ENCODE measurements at places on chromosomes 2 and 18.

- no peak for DNase-seq
Observed at GRCh38 chr2:27830656-27831055, 59.1 kb downstream of the MRPL33 start.

DNA sequence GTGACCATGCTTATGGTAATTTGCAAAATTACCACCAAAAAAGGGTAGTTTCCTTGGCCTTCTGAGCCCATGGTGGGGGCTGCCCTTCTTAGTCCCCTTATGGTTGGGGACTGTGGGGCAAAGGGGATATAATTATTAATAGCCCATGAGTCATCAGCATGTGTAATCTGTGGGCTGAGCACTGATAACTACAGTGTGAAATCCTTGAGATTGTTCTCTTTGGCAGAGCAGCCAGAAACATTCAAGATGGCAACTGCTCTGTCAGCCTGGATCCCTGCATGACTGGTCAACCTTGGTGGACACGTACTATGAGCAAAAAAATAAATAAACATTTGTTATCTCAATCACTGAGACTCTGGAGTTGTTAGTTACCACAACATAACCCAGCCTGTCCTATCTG lies 61.3 kb downstream of the MGAT4A start:
- DNase-seq = no peak

DNA sequence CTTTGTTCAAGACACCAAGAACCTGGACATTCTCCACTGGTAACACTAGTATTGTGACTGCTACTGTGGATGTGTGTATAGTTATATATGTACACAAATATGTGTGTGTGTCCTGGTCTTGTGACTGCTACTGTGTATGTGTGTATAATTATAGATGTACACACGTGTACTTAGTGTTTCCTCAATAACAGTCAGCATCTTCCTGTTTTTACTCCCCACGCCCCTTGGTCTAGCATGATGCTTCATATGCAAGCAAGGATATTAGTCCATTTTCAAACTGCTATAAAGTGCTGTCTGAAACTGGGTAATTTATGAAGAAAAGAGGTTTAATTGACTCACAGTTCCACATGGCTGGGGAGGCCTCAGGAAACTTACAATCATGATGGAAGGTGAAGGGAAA lies 802.7 kb downstream of the RNF144A start:
- no peak for DNase-seq

DNA sequence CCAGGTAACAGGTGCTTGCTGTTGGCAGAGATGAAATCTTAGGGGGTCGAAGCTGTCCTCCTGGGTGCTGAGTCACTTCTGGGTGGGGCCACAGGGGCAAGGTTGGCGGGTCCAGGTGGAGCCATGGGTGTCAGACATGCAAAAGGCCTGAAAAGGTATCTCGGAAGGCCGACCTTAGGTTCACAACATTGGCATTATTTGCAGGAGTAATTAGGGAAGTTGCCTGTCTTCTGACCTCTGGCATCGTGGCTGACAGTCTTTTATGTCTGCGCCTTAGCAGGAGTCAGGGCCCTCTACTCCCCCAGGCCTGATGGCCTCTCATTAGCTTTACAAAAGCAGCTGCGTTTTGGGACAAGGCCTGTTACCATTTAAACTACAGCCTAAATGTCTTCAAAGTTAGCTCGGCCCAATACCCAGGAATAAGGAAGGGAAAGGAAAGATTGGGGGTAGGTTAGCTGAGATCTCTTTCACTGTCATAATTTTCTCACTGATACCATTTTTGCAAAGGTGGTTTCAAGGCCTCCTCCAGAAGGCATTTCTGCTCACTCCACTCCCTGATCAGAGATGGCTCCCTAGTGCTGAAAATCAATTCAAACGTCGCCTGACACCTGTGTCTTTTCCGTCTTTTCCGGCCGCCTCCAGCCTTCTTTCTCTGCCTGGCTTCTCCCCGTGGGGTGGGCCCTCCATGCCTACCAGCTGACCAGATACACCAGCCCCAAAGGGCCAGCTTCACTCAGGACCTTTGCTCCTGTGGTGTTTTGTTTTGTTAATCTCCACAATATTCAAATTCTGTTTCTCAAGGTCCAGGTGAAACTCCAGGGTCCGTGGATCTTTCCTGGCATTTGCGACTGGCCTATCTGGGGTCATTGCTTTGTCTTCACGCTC lies 90.8 kb downstream of the RHOB start:
- no peak for DNase-seq

- no peak for DNase-seq
Observed at GRCh38 chr2:75431276-75431675, 129.5 kb downstream of the EVA1A start.

- DNase-seq = peak; percentile 75
Observed at GRCh38 chr18:1585881-1586488, 681.3 kb downstream of the ADCYAP1 start.

DNA sequence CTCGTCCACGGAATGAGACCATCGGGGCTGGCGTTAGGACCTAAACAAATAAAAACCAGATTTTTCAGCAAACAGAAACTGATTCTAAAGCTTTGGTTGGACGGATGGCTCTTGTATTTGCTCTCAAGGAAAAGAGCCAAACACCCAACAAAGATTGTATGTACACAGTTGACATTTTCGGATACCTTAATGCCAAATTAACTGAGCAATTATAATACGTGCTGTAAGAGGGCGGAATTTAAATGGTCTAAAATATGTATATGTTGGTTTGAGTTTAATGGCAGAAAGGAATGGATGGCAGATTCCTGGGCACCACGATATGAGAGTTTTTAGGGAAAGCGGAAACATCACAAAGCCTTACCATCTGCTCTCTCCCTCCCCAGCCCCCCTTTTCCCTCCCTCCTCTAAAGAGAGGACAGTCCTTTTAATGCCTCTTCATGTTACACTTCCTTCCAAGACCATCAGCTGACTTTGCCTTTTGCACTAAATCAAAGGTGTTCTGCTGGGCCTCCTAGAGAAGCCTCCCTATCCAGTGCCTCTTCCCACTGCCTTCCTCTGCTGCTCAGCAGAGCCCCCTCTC lies 33.3 kb downstream of the STAT1 start:
- DNase-seq = no peak

GRCh38 chr2:169230204-169230603 lies 132.1 kb downstream of the LRP2 start:
- no peak for DNase-seq

DNA sequence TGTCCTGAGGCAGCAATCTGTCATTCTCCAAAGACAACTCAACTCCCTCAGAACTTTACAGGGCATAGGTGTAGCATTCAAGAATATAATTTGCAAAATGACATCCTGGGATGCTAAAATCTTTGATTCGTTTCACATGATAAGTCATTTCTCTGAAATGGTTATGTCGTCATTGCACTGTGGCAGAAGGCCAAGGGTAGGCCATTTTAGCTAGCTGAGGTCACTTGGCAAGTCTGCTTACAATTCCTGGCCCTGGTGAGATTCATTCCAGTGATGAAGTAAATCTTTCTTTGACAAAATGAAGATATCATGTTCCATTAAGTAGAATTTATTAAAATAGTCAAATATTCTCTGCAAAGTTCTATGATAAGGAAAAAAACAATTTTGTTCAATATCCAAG lies 1410.3 kb upstream of the LRRTM1 start:
- DNase-seq = no peak

DNA sequence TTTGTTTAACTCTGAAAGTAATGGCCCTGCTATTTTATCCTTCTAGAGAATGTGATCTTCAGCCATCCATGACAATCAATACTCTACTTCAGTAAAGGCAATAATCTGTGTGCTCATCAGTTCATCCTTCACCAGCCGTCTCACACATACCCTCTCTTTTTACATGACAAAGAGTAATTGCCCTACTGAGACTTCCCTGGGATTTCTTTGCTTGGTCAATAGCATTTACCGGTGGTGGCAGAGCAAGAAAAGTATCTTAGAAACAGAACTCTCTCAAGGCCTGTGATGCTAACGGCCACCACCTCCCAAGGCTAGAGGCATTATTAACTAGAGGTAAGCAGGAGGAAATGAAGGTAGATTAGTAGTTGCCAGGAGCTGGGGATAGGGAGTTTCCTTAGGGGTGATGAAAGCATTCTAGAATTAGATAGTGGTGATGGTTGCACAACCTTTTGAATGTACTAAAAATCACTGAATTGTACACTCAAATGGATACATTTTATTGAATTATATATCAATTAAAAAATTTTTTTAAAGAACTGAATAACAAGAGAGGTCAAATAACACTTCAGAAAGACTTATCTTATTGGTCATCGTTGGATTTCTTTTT lies 57.9 kb upstream of the EPC2 start:
- peak; percentile 11 for DNase-seq

GRCh38 chr18:10718809-10719208 lies 193.0 kb downstream of the NAPG start:
- no peak for DNase-seq

DNA sequence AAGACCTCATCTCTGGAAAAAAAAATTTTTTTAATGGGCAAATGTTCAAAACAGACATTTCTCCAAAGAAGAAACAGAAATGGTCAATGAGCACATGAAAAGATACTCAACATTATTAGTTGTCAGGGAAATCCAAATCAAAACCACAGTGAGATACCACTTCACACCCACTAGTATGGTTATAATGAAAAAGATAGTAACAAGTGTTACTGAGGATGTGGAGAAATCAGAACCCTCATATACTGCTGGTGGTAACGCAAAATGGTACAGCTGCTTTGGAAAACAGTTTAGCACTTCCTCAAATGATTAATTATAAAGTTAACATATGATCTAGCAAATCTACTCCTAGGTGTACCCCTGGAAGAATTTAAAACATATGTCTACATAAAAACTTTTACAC lies 29.0 kb upstream of the TCF7L1 start:
- no peak for DNase-seq

DNA sequence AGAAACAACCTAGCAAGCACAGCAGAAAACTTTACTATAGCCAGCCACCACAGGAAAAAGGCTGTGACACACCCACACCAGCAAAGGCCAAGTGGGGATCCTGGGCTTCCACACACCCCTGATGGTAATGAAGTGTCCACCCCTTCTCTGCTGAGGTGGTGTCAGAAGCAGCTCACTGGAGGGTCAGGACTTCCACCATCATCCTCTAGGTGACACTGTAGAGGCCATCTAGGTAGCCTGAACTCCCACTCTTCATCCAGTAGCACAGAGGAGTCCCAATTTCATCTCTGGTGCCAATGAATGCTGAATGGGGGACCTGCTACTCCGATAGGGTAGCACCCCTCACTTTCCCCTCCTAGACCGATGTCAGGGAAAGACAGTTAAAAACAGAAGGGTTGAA lies 1544.4 kb downstream of the LRP1B start:
- no peak for DNase-seq

- DNase-seq = no peak
Observed at GRCh38 chr18:35071819-35072247, 30.6 kb downstream of the MAPRE2 start.

DNA sequence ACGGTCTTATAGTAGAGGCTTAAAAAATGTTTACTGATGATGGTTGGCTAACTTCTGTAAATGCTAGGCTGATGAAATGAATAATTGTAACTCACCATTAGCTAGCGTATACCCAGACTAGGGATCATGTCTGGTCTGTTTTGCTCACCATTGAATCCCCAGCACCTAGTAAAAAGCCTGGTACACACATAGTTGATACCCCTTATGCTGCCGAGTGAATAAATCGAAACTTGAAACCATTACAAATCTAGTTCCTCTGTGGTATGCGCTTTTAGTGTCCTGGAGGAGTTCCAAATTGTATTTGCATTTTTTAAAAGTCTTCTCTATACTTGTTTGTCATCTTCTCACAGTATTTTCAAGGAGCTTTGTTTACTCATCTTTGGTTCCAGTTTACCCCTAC lies 1.3 kb downstream of the TAF1B start:
- no peak for DNase-seq

DNA sequence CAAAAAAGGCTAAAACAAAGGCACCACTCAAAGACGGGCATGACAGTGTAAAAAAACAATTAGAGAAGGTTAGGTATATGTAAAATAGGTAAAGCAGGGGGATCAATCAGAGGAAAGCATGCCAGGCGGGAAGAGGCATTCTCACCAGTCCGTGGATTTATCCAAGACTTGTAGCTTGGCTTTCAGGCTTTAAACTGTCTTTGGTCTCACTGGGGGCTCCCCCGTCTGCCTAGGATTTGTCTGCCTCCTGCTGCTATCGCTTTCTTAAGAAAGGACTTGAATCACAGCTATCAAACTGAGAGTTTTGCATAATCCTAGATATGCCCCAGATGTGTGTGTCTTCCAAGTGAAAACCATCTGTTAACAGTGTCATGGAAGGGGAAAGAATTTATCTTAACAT lies 11.1 kb upstream of the GORASP2 start:
- no peak for DNase-seq

- no peak for DNase-seq
Observed at GRCh38 chr2:188582211-188582610, 290.5 kb downstream of the GULP1 start.

DNA sequence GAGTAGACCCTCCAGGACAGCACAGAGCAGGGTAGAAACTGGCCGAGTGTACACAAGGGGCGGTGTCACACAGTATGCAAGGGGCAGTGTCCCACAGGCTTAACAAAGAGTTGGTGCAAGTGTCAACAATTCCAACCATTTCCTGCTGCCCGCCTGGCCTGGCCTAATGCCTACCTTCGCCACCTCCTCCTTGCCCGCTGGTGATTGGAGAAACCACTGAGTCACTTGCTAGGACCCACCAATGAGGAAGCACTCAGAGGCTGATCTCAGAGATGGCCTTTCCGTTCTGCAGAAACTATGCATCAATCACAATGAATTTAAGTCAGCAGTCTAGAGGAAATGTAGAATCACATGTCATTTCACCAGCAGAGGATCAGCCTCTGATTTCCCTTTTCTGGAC lies 263.3 kb upstream of the PKDCC start:
- no peak for DNase-seq

- no peak for DNase-seq
Observed at GRCh38 chr18:22238036-22238435, 68.6 kb downstream of the GATA6 start.

DNA sequence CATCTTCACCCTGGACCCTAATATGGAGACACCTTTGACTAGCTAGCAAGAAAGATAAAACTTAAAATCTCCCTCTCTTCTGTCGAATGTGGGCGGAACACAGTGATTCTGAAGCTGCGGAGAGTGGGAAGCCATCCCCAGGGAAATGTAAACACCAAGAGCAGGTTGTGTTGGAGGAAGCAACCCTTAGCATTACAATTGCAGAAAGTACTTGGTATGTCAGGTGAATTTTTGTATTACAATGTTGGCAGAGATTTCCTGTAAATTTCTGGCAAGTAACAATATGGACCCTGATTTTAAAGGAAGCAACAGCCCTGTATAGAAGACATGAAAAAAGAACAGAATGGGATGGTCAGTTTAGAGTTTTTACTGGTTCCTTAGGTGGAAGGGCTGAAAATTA lies 35.8 kb downstream of the TSN start:
- DNase-seq = no peak

DNA sequence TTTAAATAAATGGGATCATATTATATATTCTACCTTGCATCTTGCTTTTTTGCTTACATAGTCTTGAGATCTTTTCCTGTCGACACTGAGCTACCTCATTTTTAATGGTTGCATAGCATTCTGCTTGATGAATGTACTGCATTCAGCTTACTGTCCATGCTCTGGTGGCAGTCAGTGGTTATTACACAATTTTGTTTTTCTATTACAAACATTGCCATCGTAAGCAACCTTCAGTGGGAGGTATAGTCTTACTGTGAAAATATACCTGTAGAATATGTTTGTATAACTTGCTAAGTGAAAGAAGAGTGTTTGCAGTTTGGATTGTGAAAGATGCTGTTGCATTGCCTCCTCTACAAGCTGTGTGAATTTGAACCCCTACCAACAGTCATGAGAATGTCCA lies 43.4 kb downstream of the UBXN4 start:
- no peak for DNase-seq

- DNase-seq = no peak
Observed at GRCh38 chr2:34025196-34025595, 426.1 kb upstream of the FAM98A start.

- no peak for DNase-seq
Observed at GRCh38 chr2:212815453-212815852, 276.9 kb upstream of the ERBB4 start.
